ENCODE measurements at places on chromosomes 2 and 18.

- no peak for DNase-seq
These were observed 44.7 kb downstream of the ITSN2 start for GRCh38 chr2:24315669-24316068.

DNA sequence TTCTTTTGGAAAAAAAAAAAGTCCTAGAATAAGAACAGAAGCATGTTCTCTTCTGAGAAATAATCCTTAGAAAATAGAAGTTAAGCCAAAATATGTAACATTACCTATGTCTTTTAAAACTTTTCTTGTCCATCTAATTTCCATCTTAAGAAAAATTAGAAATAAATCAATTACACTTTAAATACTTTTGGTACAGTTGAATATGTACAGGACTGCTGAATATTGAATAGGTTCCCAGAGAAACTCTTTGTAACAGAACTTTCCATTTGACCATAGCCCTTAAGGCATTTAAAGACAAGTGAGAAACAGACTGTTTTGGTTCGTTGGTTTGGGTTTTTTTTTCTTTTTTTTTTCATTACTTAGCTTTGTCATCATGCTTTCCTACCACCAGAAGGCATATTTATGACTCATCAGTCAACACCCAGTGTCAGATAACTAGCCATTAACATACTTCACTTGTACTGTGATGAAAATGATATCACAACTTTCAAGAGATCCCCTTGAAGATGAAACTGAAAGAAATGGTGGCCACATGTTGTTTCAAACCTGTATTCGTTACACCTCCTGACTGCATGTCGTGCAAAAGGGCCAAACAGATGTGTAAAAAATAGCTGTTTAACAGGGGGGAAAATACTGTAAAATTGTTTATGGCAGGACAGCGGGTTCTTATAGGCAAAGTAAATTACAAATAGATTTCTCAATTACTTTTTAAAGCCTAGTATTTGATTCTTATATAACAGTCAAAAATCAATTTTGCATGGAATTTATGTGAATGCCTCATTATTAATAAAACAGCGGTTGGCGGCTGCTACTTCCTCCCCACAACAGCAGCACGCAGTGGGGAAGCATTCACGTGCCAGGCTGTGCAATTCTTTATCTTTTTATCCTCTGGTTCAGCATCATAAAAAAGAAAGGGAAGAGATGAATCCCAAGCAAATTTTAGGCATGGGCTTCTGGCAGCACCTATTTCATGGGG is 280.7 kb upstream of the HNRNPA3 start:
- no peak for DNase-seq

DNA sequence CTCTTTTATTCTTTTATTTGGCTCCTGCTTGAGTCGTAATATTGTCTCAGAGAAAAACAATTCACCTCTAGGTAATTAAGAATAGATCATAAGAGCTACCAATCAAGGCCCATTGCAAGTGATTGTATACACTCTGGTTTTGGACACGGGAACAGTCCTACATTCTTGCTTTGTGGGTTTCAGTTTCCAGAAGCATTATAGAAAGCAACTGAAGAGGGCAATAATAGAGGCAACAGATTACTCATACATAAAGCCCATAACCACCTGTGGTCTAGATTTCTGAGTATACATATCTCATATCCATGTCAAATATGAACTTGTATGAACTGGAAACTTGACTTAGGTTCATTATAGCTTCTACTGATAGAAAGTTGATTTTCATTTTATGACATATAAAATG is 65.4 kb downstream of the DIS3L2 start:
- no peak for DNase-seq

GRCh38 chr2:221641181-221641871 is 69.2 kb upstream of the EPHA4 start:
- DNase-seq, result no peak

GRCh38 chr2:1227274-1227900 is 185.9 kb upstream of the TPO start:
- no peak for DNase-seq

- DNase-seq, result no peak
These were observed 180.6 kb downstream of the MREG start for GRCh38 chr2:215832791-215833190.

DNA sequence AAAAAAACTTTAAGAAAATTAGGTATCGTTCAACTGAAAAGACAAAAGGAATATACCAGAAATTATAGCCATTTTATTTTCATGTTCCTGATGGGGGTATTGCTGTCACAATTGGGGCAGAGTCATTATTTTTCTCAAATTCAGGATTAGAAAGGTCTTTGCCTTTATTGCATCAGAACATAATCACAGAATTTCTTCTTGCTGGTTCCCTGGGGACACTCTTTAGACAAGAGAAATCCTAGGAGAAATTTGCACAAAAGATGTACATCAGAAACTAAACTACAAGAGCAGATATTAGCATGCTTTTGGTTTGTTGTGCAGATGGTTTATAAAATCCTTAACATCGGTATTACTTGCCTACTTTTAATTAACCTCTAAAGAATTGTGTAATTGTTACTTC is 103.2 kb downstream of the NCOA1 start:
- no peak for DNase-seq

DNA sequence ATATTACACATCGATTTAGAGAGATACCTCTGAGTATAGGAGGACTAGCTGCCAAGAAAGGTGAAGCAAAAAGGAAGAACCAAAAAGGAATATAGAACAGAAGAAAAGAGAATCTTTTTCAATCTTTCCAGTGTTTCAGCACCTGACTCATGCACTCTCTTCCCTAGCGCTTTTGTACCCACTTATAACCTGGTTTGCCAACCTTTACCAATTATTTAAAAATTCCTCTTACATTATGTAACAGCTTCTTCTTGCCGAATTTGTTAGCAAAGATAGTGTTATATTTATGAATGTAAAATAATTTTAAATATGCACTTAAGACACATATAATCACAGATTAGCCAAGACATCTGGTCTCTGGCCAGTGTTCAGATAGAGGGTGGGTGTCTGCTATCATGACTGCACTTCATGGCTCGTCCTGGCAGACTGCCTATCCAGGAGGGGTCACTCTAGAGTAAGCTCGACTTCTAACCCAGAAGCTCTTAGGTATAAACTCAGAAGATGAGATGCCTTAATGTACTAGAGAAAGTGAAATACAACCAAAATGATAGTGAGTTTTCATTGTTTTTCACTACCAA is 122.9 kb downstream of the ATAD2B start:
- DNase-seq, result no peak

DNA sequence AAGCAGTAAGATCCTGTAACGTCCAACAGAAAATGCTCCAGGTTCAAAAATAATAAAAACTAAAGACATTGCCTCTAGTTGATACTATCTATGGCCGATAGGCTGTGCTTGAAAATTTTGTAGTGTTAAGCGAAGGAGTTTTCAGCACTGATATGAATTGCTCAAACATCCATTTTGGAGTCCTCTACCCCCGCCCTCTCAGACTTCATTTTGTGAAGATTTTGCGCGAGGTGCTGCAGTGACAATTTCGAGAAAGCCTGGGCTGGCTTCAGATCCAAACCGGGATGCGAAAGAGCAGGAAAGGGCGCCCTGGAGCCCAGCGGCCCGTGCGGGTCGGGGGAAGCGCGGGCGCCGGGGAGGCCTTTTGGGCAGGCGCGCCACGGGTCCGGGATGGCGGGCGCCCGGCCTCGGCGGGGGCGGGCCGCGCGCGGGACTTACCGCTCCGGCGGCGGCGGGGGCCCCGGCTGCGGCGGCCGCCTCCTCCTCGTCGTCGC is 1.8 kb downstream of the SP3 start:
- no peak for DNase-seq

GRCh38 chr18:49842656-49843055 is 29.3 kb upstream of the ACAA2 start:
- DNase-seq, result no peak

DNA sequence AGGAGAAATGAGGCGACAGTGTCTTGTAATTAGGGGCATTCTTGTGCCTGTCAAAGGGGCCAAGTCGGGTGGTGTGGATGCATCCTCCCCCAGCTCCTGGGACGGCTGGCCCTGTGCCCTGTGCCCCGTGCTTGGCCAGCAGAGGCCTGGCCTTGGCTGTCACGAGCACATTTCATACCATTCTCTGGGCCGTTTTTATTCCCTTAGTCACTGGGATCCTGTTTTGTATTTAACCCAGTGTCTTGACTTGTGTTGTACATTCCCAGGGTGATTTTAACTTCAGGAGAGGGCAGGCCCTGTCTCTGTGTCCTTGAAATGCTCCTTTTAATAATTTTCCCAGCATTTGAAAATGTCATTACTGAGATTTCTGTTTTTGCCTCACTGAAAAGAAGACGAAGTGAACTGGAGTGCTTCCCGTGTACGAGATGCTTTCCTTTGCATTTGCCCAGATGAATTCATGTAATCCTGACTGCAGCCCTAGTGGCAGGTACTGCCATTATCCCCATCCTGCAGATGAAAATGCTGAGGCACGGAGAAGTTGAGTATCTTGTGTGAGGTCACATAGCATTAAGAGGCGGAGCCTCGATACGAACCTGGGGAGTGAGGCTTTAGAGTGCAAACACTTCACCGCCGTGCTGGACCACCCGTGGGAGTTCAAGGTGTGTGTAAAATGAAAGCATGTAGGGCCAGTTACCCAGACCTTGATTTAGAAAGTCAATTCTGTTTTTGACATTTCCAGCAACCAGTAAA is 57.0 kb downstream of the SH3RF3 start:
- no peak for DNase-seq

DNA sequence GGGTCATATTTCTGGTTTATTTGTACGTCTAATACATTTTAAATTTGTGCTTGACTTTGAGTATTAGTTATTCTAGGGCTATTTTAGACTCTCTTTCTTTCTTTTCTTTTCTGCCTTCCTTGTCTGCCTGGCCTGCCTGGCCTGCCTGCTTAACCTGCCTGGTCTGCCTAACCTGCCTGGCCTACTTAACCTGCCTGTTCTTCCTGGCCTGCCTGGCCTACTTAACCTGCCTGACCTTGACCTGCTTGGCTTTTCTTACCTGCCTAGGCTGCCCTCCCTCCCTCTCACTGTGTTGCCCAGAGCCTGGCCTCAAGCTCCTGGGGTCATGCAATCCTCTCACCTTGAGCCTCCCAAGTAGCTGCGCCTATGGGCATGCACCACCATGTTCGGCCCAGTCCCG is 83.7 kb downstream of the PMAIP1 start:
- no peak for DNase-seq

- no peak for DNase-seq
These were observed 89.7 kb upstream of the SH3BP4 start for GRCh38 chr2:234861841-234862735.

DNA sequence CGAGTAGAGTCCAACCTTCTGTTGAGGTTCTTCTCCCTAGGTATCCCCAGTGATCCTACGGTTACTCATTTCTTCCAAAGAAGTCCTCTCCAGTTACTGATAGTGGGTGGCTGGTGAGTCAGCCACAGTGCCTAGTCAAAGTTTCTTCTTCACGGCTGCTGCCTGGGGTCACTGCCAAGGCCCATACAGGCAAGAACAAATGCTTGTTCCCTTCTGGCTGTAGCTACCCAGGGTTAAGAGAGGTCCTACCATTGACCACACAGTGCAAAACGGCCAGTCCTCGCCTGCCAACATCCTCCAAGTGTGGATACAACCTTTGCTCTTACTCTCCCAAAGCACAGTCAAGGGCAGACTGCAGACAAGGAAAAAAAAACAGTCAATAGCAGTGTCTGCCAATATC is 2.9 kb upstream of the PTPN4 start:
- no peak for DNase-seq

DNA sequence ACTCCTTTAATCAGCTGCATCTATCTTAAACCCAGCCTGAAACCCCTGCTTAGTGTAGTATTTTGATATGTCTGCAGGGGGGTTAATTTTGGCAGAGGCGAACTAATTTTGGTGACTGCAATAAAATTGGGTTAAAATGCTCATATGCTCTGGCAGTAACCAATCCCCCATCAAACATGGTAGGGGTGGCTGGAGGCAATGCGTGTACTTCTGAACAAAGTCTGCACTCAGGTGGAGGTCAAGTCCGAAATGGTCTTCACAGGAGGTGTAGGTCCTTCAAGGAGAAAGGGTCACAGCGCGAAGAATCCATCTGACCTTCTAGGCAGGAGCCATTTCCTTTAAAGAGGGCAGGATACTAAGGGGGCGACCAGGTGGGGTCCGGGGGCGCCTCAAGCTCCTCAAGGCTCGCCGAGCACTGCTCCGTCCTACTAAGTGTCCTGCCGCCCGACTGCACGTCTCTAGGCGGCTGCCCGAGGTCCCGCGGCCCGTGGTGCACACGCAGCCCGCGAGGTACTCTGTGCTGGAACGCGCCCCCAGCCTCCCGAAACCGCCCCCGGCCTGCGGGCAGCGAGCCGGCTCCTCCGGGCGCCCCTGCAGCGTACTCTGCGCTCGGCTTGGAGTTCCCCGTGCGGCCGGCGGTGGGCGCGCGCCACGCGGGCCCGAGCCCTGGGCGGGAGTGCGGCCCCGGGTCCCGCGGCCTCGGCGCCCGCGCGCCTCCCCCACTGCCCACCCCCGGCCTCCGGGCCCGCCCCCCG is 1.7 kb upstream of the LDLRAD4 start:
- DNase-seq, result no peak

All from stimulated activated CD4-positive, alpha-beta T cell treated with anti-CD3 and anti-CD28 coated beads, Interleukin-1b, Interleukin-23, amount 100 ng/mL, for 1 hour (primary cell).